ENCODE measurements at places on chromosomes 2 and 18. TPM values are rescaled to one million over a fixed set of nuclear protein-coding genes. Genes with fewer than 3 reads are reported as not detected.

DNA sequence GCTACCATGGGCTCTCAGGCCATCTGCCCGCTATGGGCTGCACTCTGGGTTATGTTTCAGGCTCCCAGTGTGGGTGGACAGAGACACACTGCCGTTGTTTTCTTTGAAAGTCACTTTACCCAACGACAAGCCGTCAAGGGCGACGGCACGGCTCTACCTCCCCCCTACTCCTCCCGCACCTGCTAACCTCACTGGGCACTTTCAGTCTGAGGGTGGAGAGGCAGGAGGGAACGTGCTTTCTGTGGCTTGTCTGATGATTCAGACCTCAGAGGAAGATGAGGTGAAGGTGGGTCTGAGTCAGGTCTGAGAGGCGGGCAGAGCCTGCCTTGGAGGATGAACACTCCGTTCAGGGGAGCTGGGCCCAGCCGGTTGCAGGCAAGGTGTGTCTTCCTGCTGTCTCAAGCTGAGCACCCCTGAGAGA, 147.6 kb upstream of the HDAC4 start:
- DNase-seq = no peak

DNA sequence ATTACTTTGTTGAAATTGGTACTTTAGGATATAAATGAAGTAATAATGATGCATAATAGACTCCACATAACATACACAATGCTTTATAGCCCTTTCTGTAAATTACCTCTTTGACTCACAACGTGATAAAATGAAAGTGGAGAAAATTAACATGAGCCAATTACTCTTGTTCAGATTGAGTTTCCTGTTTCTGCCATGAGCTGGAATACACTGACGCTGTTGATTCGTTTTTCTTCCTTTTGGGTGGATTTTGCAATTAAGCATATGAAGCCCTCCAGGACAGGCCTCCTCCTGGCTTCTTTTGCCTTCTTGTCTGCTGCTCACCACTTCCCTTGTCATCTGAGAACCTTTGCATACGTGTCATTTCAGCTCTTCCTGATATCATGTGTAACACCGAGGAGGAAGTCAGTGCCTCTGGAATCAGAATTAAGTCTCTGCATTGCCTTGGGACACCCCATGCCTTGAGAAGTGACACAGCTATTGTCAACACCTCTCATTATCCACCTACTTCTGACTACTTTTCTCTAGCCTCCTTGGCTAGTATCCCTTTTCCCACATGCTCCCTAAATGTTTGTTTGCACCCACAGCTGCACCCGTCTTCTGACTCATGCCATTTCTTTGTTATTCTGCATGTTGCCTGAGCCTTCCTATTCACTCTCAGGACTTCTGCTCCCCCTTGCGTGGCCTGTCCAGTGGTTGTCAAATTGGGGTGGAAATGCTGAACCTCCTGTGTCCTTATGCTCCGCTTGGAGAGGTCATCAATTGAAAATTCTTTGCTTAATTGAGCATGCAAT, 134.1 kb downstream of the FMNL2 start:
- no peak for DNase-seq

- DNase-seq = no peak
Observed at GRCh38 chr2:69180227-69180626, 167.2 kb downstream of the ANTXR1 start.

DNA sequence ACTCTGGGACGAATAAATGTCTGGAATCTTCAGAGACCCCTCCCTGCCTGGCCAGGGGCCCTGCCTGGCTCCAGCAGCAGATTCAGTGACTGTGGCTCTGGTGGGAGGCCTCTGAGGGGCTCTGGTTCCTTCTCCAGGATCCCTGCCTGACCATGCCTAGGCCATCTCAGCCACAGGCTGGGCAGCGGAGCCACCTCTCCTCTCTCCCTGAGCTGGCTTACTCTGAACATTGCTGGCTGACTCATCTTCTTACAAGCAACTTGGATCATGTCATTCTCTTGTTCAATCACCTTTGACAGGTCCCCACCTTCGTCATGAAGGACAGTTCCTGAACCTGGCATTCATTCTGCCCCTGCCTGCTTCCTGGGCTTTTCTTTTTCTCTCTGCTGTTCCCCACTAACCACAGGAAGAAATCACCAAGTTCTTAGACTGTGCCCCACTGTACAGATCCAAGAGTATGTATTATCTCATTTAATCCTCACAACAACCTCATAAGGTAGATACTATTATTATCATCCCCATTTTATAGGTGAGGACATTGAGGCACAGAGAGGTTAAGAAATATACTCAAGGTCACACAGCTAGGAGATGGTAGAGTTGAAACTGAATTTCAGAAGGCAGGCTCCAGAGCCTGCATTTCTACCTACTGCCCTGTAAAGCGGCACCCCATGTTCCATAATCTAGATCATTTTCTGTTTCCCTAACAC, 155.5 kb upstream of the SMAD2 start:
- no peak for DNase-seq

GRCh38 chr2:186841940-186842339, 7.0 kb downstream of the ZSWIM2 start:
- no peak for DNase-seq

DNA sequence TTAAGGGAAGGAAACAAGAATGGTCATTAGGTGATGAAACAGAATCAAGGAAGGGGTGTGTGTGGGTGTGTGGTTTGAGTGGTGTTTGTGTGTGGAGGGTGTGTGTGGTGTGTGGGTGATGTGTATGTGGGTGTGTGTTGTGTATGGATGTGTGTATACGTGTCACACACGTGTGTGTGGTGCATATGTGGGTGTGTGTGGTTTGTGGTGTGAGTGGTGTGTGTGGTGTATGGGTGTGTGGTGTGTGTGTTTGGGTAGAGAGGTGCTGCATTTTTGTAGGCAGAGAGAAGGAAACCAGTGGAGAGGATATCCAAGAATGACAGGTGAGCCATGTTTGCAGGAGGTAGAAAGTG, 1.1 kb upstream of the CEP192 start:
- no peak for DNase-seq

- DNase-seq = peak; percentile 81
Observed at GRCh38 chr18:54223568-54224241, 764 bp downstream of the MBD2 start.

GRCh38 chr2:53694096-53694771, 73.4 kb upstream of the CHAC2 start:
- no peak for DNase-seq

- no peak for DNase-seq
Observed at GRCh38 chr18:68083131-68083530, 566.6 kb upstream of the DSEL start.

GRCh38 chr2:237552908-237553307, 13.5 kb upstream of the PRLH start:
- DNase-seq = no peak

STAT4 gene
- 1.1 TPM for total RNA-seq

CIB4 gene
- not detected for total RNA-seq

FAM110C gene
- not detected for total RNA-seq

All from MG63 (cell line).